COLO829 (cell line): ENCODE measurements at places on chromosomes 2 and 18.

GRCh38 chr2:163719331-163719730, 16.5 kb downstream of the FIGN start:
- DNase-seq: no peak

DNA sequence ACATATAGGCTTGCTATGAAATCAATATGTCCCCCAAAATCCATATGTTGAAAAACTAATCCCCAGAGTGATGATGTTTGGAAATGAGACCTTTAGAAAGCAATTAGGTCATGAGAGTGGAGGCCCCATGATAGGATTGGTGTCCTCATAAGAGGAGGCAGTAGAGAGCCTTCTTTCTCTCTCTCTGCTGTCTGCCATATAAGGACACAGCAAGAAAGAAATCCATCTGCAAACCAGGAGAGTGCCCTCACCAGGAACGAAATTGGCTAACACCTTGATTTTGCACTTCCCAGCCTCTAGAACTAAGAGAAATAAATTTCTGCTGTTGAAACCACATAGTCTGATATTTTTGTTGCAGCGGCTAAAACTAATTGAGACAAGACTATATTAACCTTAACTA, 89.5 kb downstream of the NBAS start:
- DNase-seq: no peak

GRCh38 chr18:47531717-47532116, 280.3 kb upstream of the SKOR2 start:
- DNase-seq: no peak

GRCh38 chr2:53753041-53753440, 14.6 kb upstream of the CHAC2 start:
- no peak for DNase-seq

DNA sequence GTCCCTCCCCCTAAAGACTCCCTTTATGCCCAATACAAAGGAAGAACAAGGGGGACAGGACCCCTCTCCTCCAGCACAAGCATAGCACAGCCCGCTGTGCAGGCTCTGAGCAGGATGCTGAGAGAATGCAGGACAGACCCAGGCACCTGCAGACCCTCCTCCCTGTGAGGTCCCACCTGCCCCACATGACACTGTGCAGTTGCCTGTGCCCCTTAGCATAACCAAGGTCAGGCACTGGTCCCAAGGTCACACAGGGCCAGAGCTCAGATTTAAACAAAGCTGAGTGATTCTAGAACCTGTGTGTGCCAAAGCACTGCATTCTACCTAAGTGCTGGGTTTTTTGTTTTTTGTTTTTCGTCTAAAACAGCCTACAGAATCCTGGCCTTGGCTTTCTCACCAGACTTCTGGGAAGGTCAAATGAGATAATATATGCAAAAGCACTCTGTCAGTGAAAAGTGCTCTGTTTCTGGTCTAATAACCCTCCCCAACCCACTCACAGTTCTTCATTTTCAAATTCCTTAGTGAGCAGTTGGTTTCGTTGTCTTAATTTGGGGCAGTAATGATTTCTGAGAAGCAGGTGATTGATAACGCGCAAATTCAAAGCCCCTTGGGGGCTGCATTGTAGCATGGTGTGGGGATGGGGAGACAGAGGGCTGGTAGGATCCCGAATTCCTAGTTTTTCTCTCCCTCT, 125.7 kb downstream of the KCTD1 start:
- DNase-seq: no peak

DNA sequence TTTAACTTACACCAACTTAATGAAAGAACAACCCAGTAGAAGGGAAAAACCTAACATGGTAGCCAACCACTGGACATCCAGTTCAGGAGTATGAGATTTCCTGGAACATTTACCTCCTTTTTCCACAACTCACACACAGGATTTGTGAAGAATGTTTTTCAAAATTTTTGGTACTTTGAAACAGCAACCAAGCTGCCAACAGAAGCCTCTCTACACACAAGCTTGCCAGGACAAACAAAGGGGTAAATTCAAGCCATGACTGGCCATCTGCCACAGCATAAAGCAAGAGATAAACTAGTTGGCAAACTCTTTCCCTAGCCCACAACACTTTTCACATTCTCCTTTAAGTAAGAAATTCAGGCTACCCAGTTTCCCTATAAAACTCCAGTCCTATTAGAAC, 21.4 kb downstream of the MGAT4A start:
- DNase-seq: no peak

- no peak for DNase-seq
These were observed 14.5 kb upstream of the VWA3B start for GRCh38 chr2:98072442-98072841.

- no peak for DNase-seq
These were observed 201.2 kb downstream of the NOL4 start for GRCh38 chr18:34023471-34023870.

DNA sequence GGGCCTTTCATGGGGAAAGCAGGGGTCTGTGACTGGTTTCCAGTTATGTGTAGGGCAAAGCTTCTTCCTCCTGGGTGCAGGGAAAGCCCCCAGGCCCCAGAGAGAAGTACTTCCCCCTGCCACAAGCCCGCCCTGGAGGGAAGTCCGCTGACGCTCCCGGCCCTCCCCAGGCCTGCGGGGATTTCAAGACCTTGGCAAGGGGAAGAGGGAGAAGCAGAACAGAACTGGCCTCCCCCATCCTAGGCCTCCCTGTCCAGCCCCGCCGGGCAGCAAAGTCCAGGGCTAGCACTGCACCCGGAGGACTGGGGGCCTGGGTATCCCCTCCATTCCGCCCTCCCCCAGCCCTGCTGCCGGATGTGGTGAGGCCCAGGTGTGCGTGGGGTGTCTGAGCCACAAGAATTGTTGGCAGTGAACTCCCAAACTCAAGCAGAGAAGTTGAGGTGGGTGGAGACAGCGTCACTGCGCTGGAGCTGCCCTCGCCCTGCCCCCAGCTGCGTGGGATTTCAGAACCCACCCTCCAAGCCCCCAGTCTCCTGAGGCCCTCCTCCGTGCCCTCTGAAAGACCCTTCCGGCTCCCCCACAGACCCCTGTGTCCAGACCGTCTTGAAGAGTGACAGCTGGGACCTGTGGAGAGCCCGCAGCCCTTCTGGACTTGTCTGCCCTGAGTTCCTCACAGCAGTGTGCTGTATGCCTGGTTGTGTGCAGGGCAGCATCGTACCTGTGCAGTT, 1.1 kb upstream of the DUSP2 start:
- DNase-seq: no peak

DNA sequence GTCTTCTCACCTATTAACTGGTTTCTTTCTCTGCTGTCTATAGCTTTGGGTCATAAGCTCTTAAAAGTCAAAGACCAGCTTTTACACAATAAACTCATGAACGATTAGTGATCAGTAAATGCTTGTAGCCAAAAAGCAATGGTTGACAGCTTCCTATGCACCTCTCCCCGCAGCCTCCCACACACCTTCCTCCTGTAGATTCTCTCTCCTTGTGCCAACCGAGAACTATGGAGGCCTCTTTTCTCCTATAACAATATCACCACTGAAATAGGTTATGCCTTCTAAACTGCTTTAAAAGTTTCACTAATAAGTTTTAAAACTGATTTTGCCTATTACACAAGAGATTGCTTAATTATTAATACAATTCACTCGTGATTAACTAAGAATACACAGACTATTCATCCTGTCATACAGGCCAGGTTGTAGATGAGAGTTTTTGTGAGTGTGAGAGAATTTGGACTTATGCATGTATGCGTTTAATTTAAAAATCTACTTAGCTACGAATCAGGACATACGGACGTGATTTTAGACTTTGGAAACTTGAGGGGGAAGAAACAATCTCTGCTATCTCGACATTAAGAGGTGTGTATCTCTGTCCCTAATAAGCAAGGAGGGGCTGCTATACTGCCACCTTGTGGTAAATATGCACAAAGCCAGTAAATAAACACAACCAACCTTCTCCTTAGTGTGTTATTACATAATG, 229.1 kb upstream of the RBBP8 start:
- peak; percentile 48 for DNase-seq

- DNase-seq: no peak
These were observed 253.0 kb downstream of the NCKAP5 start for GRCh38 chr2:133315280-133315679.

GRCh38 chr2:166494140-166494624, at the start of gene SCN7A:
SCN7A (minus strand) TSS chr2:166494249; CDS start chr2:166477696, 16,553 bp downstream.
- peak; percentile 13 for DNase-seq

DNA sequence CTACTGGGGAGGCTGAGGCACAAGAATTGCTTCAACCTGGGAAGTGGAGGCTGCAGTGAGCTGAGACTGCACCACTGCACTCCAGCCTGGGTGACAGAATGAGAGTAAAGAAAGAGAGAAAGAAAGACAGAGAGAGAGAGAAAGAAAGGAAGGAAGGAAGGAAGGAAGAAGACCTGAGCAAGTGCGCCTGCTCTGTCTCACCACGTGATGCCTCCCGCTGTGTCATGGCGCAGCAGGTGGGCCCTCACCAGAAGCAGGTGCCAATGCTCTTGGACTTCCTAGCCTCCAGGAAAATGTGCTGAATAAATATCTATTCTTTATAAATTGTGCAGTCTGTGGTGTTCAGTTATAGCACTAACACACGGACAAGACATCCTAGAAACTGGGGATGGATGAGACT, 270.0 kb downstream of the CYP26B1 start:
- DNase-seq: no peak

- DNase-seq: peak; percentile 17
These were observed 48.2 kb upstream of the PPM1B start for GRCh38 chr2:44120428-44120827.

DNA sequence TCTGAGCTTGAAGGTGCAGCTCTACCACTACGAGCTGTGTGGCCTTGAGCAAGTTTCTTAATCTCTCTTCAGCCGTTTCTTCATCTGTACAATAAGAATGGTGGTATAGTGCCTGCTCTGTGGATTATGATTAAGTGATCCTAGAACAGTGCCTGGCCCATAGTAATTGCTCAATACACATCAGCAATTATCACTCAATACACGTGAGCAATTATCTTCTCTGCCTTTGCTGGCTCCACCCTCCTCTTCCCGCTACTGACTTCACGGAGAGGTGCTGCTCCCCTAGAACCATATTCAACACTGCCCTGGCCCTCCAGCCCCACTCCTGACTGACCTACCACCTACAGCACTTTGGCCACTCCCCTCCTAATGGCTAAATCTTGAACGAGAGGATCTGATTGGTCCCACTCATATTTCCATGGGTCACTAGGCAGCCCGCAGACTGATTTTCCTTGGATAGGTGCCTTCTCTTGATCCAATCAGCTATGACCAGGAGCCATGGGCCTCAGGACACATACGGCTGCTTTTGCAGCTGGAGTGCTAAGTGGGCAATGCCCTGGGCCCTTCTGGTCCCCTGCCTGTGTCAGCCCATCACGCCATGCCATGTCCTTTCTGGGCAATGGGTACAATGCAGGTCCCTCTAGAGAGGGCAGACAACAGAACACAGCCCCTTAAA, 77.5 kb downstream of the STPG4 start:
- no peak for DNase-seq

DNA sequence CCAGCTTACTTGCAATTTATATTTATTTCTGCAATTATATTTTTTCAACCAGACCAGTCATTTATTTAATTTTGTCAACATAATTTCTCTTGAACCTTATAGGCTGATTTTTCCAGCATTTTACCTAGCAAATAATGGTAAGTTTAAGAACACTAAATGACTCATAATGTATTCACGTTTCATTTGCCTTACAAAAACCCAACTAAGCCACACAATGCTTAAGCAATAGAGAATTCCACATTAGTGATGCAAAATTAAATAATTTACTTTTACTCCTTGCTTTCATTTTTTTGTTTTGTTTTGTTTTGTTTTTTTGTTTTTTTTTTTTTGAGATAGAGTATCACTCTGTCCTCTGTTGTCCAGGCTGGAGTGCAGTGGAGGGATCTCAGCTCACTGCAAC, 110.4 kb upstream of the VRK2 start:
- no peak for DNase-seq

GRCh38 chr2:197236816-197237215, 73.8 kb downstream of the ANKRD44 start:
- DNase-seq: peak; percentile 73

- DNase-seq: no peak
These were observed 98.7 kb downstream of the CLIP4 start for GRCh38 chr2:29213888-29214291.

GRCh38 chr2:146918280-146918679, 926.5 kb upstream of the ACVR2A start:
- no peak for DNase-seq

- DNase-seq: peak; percentile 26
These were observed 106.9 kb upstream of the ITGB6 start for GRCh38 chr2:160306985-160307384.

DNA sequence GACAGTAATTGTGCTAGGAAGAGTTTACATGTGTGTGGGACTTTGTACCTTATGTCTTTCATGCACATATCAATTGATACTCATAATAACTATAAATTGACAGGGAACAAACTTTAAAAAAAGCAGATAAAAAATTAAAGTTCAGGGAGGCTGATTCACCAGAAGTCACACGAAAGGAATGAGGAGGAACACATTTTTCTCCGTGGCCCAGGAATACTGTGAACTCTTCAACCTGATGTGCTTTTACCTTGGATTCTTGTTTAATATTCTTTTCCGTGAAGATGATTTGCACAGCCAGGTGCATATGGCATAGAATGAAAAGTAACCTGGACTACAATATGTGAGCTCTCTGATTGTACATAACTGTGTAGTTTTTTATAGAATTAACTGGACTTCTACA, 326.3 kb downstream of the CDH7 start:
- DNase-seq: no peak

DNA sequence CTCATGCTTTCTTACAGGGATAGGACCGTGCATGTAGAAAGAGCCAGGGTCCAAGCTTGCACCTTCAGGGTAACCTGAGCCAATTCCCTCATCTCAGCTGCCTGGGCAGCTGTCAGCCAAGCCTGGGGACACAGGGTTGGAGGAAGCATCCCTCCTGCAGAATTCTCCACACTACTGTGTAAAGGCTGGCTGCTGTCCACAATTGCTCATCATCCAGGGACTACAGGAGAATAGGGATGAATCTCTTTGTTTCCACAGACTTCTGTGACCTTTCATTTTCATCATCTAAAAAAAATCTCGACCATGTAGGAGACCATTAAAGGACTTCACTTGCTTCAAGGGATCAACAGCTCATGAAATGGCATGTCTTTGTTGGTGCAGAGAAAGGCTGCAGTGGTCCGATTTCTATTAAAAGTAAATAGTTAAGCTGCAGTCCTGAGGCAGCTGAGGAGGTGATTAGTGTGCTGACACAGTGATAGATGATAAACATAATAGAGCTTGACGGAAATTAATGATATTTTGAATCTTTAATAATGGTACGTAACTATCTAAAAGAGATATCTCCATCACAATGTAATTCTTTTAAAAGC, 74.4 kb upstream of the COPS8 start:
- no peak for DNase-seq

- no peak for DNase-seq
These were observed 560.7 kb downstream of the STK39 start for GRCh38 chr2:167686691-167687090.

- DNase-seq: no peak
These were observed 1004.9 kb upstream of the ZEB2 start for GRCh38 chr2:145524836-145525235.

- DNase-seq: peak; percentile 96
These were observed 20.8 kb downstream of the DBI start for GRCh38 chr2:119387381-119388129.

- no peak for DNase-seq
These were observed 7.5 kb downstream of the TMSB10 start for GRCh38 chr2:84912984-84913383.
